Bone marrow (tissue), 2 donors: ENCODE measurements at places on chromosomes 16 and 17.

DNA sequence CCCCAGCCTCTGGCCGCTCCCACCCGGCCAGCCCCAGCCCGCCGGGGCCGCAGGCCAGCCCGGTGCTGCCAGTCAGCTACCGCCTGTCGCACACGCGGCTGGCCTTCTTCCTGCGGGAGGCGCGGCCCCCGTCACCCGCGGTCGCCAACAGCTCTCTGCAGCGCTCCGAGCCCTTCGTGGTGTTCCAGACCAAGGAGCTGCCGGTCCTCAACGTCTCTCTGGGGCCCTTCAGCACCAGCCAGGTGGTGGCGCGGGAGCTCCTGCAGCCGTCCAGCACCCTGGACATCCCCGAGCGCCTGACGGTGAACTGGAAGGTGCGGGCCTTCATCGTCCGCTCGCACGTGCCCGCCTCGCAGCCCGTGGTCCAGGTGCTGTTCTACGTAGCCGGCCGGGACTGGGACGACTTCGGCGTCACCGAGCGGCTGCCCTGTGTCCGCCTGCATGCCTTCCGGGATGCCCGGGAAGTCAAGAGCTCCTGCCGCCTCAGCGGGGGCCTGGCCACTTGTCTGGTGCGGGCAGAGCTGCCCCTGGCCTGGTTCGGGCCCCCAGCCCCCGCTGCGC lies 46.8 kb downstream of the TMEM132E start:
- no peak for DNase-seq

GRCh38 chr16:81937305-81938038 lies 73.8 kb downstream of the SDR42E1 start:
- no peak for DNase-seq

DNA sequence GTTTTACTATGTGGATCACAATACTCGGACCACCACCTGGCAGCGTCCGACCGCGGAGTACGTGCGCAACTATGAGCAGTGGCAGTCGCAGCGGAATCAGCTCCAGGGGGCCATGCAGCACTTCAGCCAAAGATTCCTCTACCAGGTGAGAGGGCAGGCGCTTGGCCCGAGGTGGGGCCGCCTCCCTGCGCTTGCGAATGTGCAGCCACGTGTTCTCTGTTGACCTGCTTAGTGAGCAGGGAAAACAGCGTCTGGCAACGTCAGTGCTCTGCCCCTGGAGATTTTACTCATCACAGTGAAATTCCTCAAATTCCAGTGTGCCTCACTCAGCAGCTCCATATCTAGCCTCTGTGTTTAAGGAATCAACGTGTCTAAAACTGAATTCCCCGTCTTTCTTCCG lies 33.4 kb upstream of the CLEC18A start:
- DNase-seq = no peak

- DNase-seq = no peak
These were observed 3.3 kb downstream of the LRRC36 start for GRCh38 chr16:67329901-67330300.
